ENCODE measurements at places on chromosomes 6 and 20. TPM values are rescaled to one million over a fixed set of nuclear protein-coding genes. Genes with fewer than 3 reads are reported as not detected.

The BPIFB1 gene
- total RNA-seq: 0.05 TPM

The MED23 gene
- 5.9 TPM for total RNA-seq

The TMC2 gene
- not detected for total RNA-seq

The LGSN gene
- total RNA-seq: 2.4 TPM

The ZNF133 gene
- 10.4 TPM for total RNA-seq

The PHIP gene
- 4.3 TPM for total RNA-seq

The ADGB gene
- not detected for total RNA-seq

The POM121L2 gene
- not detected for total RNA-seq

The TRIM10 gene
- not detected for total RNA-seq

The MDFI gene
- 1.1 TPM for total RNA-seq

The EDN1 gene
- 37.5 TPM for total RNA-seq

The RIN2 gene
- 22.9 TPM for total RNA-seq

Data from A549 treated with AZD2906 at 1 μM for 4 hours (cell line).